ENCODE measurements at places on chromosomes 11 and 22.

DNA sequence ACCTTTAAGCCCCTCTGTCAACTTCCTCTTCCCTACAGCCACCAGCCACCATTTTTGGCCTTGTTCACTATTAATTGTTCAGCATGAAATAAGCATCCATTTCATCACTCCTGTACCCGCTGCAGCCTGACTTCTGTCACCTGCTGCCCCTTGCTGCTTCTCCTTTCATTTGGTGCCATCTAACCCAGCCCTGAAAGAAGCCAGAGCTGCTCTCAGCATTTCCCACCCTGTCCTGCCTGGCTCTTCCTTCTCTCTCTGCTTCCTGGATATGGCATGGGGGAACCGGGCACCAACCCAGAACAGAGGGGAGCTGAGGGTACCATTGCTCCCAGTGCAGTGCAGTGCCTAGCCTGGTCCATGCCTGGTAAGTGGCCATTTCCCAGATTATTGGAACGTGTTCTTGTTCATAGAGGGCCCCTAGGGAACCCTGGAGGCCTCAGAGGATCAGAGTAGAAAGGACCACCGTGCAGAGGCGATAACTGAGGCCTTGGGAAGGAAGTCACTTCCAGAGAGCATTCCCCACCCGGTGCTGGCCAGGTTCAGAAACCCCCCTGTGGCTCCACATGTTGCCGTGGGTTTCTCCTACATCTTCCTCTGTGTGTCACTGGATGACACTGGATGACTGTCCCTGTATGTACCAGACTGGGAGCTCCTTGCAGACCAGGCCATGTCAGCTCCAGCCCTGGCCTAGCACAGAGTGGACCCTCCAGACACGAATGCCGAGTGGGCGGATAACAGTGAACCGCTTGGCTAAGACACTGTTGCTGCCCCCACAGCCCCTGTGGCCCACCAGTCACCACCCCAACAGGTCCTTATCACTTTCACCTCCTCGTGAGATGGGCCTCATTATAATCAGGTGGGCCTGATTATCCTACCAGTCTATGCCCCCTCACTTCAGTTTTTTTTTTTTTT lies 4.7 kb downstream of the YDJC start:
- no peak for DNase-seq

- DNase-seq, result no peak
Measured at GRCh38 chr11:13315517-13316432, 38.2 kb downstream of the BMAL1 start.

DNA sequence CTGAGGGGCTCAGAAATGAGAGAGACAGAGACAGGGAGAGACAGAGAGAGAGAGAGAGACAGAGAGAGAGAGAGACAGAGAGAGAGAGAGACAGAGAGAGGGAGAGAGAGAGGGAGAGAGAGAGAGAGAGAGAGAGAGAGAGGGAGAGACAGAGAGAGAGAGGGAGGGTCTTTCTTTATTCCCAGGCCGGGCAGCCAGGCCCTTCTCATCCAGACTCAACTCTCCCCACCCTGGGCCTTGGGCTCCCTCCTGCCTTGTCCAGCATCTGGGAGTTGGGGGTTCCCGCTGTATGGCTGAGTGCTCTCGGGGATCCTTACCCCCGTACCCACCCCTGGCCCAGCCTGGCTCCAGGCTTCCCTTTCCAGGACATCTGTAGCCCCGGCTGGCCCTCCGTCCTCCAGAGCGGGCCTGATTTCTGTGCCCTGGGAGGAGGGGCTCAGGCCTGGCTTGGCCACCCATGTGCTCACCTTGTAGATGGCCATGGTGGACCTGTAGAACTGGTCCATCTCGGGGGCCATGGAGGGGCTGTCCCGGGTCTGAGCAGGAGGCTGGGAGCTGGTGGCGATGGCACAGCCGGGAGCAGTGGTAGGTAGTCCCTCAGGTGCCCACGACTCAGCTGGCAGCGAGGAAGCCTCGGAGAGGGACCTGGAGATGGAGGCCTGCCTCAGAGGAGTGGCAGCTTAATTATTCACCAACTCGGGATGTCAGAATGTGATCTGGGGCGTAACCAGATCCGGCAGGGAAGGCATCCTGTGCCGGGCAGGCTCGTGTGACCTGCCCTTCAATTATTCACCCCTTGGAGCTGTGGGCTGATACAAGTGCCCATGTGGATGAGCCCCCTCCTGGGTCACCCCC lies at the start of gene BAIAP2L2:
TSS of gene BAIAP2L2 (minus strand) at position 677 of the 855 bp plus-strand sequence. CDS start at position 518, 159 bp downstream.
- no peak for DNase-seq

DNA sequence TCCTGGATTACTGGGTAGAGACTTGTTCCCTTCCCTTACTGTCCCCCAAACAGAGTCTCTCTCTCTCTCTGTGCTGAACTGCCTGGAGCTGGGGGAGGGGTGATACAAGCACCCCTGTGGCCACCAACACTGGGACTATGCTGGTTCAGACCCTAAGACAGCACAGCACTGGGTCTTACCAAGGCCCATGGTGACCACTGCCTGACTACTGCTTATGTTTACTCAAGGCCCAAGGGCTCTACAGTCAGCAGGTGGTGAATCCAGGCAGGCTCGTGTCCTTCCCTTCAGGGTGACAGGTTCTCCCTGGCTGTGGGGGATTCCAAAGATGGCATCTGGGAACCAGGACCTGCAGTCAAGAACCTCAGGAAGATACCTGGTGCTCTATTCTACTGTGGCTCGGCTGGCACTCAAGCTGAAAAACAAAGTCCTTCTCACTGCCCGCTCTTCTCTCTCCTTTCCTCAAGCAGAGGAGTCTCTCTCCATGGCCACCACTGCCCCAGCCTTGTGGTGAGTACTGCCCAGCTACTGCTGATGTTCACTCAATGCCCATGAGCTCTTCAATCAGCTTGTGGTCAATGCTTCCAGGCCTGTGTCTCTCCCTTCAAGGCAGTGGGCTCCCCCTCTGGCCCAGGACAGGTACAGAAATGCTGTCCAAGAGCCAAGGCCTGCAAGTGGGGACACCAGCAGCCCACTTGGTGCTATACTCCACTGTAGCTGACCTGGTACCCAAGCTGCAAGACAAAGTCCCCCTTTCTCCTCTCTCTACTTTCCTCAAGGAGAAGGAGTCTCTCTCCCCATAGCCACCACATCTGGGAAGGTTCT lies 41.8 kb upstream of the SHANK2 start:
- no peak for DNase-seq

GRCh38 chr22:19843107-19843856 lies 11.4 kb downstream of the GNB1L start:
- no peak for DNase-seq

DNA sequence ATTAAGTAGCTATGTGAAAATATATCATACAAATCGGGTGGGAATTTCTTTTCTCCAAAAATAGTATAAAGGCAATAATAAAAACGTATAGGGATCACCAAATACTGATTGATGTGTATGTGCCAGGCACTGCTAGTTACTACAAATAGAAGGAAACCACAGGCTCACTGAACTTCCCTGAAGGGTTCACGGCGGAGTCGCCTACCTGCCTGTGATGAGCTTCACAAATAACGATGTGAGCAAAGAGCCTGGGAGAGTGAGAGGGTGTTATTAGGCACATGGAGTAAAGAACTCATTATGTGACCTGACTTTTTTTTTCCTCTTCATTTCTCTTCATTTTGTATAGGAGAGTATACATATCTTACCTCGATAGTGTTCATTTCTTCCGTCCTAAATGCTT lies 36.0 kb upstream of the L3MBTL2 start:
- DNase-seq, result no peak

DNA sequence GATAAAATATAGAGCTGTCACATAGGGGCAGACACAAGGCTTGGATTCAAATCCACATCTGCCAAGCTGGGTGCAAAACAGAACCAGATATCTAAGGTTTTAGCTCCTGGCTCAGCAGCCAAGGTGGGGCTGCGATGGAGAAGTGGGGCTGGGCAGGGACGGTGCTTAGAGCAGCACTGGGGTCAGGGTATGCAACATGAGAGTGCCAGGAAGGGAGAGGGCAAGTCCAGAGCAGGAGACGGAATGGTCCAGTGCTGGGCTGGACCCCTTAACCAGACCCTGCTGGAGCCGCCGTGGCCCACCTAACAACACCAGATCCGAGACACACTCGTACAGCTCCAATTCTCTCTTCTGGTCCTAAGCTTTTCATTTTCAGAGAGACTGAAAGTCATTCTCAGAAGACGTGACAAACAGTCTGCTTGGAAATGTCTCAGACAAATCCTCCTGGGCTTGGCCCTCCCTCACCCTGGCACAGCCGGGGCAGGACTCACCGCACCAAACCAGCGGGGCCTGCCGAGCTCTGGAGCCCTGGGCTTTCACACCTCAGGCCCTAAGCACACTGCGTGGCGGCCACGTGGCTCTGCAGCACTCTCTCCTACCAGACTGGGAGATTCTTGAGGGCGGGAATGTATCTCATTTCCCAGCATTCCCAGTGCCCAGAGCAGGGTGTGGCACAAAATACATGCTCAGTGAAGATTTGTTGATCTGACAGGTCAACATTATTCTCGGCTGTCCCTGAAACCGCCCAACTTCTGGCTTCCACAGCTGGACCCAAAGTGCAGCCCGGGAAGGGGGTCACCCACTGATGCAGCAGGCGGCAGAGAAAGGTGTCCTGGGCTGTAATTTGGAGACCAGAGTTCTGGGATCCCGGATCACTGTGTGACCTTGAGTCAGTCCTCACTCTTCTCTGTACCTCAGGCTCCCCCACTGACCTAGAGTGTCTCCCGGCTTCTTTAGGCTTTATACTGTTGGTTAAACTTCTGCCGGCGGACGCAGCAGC lies 11.6 kb downstream of the LRRC32 start:
- no peak for DNase-seq

DNA sequence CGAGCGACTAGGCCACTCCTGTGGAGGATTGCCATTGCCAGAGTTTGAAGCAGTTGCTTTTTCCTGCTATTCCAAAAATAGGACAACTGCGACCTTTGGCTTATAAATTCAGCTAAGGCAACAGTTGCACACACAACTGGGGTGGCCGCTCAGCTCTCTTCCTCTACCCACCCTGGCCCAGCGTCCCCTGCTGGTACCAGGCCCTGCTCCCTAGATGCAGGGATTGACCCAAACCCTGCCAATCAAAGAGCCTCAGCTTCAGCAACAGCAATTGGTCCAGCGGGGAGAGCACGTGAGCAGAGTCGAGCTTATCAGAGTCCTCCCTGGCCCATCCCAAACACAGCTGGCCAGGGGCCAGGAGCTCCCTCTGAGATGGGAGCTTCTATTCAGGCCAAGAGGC lies 22.0 kb upstream of the CABP2 start:
- DNase-seq, result no peak

- DNase-seq, result no peak
Measured at GRCh38 chr22:41873391-41873790, 40.5 kb downstream of the SREBF2 start.

GRCh38 chr11:14015711-14016110 lies 53.2 kb downstream of the SPON1 start:
- DNase-seq, result no peak

DNA sequence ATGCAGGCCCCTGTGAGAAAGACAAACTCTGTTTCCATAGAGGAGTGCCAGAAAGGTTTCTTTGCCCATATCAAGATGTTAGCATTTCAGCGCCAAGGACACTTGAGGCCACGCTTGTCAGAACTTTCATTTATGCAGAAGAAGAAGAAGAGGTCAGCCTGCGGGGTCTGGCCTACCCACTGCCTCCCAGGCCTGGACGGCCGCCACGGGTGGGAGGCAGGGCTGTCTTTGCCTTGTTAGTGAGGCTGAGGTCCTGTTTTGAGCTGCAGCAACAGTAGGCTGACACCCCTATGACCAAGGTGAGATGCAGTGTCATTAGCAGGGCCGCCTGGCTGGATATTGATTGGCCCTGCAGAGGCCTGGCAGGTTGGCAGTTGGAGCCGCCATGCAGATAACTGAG lies 183.9 kb downstream of the GRIK4 start:
- DNase-seq, result no peak

GRCh38 chr11:122337704-122338103 lies 221.7 kb upstream of the BLID start:
- no peak for DNase-seq

GRCh38 chr11:128806506-128807261 lies 60.4 kb downstream of the KCNJ1 start:
- no peak for DNase-seq

DNA sequence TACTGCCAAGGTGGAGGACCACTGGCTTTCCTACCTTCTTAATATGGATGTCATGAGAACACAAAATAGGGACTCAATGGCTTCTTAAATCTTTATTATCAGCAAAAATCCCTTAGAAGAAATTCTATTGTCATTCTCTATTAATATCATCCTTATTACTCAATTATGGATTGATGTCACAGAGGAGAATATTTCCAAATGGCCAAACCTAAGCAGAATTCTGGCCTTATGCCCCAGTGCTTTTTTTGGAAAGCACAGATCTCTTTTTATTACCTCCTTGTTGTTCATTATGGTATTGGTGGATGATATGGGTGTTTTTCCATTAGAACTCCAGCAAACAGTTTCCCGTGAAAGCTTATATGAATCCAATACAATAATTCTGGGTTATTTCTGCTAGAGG lies 9.9 kb downstream of the CRTAM start:
- DNase-seq, result no peak

Data from Kasumi-1 (cell line).